Osteocyte (in vitro differentiated cells): ENCODE measurements at places on chromosomes 3 and 15. TPM values are rescaled to one million over a fixed set of nuclear protein-coding genes. Genes with fewer than 3 reads are reported as not detected.

The TM6SF1 gene
- 5.6 and 5.9 TPM in 2 replicates for total RNA-seq

The ROPN1 gene
- not detected in 2 replicates for total RNA-seq

DNA sequence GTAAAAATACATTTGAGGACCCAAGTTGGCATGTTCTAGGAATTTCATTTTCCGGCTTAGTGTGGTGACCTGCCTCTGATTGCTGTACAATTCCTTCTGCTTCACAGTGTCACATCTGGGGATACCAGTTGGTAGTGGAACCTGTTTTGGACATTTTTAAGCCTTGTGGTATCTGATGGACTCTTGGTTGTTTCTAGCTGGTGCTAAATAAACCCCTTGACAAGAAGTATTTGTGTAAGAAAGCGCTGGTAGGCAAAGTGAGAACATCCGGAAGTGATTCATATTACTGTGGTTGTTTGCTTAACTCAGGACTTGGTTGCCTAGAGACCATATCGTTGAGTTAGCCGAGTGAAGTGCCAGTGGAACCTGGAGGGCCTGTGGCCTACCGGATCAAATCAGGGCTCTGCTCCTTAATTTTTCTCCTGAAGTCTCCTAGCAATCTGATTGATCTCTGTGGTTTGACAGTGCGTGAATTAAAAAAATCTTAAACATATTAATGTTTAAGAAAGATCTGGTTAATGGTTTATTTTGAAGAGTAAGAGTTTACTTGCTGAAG lies 12.8 kb downstream of the IQGAP1 start:
- DNase-seq = peak; percentile 86

GRCh38 chr3:30263238-30263924 lies 343.0 kb upstream of the TGFBR2 start:
- DNase-seq = no peak

DNA sequence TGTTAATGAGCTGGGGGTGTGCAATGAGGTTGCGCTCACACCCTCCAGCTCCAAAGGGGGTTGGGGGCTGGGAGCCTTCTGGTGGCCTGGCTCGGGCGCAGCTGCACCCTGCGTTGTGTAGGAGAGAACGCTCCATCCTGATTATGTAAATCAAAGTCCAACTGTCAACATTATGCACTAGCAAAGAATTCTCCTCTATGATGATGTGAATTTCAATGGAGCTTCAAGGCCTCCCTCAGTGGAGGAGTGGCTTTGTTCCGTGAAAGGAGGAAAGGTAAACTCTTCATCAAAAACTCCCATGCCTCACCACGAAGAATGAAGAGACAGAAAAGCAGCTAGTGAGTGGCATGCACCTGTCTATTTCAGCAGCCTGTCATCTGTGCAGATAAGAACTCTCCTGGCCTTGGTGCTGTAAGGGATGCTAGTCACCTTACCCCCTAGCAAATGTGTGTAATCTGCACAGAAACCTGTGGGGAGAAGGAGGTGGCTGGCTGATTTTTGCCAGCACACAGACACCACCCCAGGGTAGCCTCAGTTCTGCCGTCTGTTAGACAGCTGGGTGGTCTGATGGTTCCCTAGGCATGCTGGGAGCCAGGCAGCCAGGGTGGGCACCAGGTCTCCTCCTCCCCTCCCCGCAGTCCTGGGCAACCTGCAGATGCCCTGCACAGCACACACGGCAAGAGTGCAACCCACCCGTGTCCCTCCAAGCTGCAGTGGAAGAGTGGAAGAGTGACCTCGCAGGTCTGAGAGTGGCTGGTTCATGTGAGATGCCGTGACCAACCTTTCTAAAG lies 47.0 kb upstream of the TRPM1 start:
- DNase-seq = no peak

DNA sequence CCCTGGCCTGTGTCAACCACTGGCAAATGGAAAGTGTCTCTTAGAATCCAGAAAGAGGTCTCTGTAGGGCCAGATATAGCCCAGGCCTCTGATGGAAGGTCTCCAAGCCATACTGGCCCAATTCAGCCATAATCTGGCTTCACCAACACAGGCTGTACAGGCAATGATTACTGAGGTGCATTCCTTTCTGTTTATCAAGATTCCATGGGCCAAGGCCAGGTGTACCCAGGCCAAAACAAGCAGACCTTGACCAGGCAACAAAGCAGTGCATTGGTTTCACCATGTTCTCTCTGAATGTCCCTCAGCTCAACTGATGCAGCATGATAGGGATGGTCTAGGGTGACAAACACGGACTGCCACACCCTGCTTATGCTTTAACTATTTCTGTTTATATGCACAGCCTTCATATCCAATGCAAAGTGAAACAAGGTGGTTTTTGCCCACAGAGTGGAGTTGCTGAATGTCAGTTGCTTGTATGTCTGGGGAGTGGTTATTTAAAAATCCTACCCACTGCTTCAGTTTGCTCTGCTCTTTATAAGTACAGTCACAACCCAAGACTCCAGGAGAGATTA lies 25.2 kb downstream of the CCNL1 start:
- DNase-seq = no peak

DNA sequence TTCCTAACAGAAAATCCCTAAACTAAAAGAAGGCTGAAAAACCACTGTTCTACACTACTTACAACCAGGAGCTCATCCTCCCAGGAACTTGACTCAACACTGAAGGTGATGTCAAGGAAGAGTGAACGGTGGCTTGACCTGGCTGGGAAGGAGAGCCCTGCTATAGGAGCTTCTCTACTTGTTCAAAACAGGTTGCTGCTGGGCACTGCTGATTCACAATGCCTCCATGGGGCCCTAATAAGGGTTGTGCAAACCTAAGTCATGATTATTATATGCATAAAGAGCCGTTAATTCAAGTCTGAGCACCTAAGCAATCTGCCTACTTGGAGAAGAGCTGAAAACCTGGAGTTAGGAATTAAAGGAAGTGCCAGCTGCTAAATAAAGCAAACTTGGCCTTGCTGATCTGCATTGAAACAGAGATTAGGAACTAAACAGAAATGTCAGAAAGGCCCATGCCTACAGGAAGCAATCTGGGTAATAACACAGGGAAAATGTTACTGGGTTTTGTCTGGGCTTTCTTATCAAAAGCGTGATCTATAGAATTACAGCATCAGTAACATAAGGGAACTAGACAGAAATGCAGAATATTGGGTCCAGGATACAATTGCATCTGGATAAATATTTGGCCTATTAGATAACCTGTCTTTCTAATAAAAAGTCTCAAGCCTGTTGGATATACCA lies 243.2 kb downstream of the NEK10 start:
- no peak for DNase-seq

DNA sequence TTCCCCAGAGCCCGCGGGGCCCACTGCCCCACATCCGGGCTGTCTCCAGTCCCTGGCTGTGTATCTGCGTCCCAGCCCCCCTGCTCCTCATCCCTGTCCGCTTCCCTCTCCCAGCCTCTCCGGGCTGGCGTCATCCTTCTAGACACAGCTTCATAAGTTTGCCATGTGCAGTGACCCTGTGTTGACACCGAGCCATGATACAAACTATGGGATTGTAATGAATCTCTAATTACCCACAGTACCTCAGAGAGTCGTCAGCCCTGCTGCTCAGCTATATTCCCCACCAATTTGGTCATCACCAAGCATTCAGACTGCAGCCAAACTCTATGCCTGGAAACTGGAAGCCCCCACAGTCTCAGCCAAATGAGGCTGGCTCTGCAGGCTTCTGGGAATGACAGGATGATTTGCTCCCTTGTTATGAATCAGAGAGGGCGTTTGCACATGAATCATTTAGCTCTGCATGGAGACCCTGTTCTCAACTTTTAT lies 466.1 kb upstream of the ATP11B start:
- no peak for DNase-seq

DNA sequence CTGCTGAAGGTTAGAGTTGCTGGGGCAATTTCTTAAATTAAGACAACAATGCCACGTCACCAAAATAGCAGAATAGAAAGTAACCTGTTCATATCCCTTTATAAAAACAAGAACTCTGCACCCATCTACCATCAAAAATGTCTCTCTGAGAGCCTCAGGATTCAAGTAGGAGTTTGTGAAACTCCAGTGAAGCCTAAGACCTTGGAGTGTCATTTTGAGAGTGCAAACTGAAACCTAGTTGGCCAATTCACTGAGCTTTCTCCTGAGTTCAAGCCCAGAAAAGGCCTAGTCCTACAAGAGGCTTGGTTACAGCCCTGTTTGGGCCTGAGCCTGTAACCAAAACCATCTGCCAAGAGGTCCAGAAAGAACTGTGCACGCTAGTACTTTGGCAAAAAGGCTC lies 335.1 kb downstream of the EFHB start:
- no peak for DNase-seq

DNA sequence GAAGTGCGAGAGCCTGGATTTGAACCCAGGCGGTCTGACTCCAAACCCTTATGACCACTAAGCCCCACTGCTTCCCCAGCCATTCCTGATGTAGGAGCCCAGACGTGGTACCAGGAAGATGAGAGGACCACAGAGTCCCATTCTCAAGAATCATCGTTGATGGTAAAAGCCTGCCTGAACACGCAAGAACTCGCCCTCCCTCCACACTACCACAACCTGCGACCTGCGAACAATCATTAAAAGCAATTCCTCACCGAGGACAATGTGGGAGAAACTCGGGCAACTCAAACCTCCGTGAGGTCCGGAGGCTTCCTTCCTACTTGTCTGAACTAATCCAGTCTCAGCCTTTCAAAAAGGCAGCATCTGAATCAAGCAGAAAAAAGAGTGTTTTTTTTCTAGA lies 10.3 kb downstream of the MAGI1 start:
- DNase-seq = no peak

DNA sequence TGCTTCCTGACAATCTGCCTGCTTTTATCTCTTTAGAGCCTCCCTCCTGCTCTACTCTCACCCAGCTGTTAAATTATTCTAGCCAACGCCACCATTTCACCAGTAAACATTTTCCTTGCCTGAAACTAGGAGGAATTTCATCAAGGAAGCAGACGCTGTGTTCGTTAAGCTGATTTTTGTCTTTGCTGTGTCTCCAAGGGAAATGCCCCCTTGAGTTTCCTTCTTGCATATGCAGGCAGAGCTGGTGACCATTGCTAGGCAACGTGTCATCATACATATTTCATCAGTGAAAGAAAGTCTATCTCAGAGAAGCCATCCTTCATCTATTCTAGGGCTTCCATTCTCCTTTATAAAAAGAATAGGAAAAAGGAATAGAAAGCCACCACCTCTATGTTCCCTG lies 87.0 kb upstream of the ST8SIA2 start:
- DNase-seq = no peak

DNA sequence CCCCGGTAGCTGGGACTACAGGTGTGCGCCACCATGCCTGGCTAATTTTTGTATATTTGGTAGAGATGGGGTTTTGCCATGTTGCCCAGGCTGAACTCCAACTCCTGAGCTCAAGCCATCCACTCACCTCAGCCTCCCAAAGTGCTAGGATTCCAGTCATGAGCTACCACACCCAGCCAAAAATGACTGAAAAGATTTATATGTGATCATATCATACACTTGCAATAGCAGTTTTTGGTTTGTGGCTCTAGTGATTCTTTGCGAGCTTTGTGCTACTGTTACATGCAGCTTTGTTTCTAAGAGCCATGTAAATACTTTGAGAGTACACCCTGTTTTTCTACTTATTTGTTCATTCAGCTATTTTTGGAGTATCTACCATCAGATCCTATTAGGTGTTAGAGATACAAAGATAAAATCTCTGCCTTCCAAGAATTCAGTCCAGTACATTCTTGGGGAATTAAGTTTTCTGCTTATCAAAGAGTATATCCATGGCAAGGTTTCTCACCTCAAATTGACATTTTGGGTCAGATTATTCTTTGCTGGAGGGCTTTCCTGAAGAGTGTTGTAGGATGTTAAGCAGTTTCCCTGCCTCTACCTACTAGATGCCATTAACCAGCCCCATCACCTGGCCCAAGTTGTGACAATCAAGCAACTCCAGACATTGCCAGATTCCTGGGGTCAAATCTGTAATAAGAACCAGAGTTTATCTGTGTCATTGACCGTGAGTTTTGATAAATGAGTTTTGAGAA lies 15.0 kb downstream of the SNAP23 start:
- no peak for DNase-seq

- DNase-seq = no peak
Measured at GRCh38 chr15:32034106-32034505, 3.8 kb downstream of the CHRNA7 start.

GRCh38 chr3:10502185-10502880 lies 3.1 kb downstream of the ATP2B2 start:
- DNase-seq = no peak

DNA sequence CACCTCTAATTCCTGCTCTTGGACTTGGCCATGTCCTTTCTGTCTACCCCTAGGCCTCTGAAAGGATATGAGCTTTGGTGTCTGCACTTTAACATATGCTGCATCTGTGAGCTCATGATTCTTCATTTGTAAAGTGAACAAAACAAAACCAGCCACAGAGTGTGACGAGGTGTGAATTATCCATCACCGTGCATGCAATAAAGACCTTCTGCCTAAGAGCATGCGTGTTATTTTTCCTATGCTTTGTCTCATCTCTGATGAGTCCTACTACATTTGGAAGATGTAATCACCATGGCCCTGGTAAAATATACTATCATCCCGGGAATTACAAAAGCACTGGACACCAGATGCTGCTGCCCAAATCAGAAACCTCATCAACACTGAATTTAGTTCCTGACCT lies 103.5 kb upstream of the KCNAB1 start:
- DNase-seq = no peak

GRCh38 chr15:41017066-41017735 lies 63.9 kb downstream of the CHAC1 start:
- no peak for DNase-seq

DNA sequence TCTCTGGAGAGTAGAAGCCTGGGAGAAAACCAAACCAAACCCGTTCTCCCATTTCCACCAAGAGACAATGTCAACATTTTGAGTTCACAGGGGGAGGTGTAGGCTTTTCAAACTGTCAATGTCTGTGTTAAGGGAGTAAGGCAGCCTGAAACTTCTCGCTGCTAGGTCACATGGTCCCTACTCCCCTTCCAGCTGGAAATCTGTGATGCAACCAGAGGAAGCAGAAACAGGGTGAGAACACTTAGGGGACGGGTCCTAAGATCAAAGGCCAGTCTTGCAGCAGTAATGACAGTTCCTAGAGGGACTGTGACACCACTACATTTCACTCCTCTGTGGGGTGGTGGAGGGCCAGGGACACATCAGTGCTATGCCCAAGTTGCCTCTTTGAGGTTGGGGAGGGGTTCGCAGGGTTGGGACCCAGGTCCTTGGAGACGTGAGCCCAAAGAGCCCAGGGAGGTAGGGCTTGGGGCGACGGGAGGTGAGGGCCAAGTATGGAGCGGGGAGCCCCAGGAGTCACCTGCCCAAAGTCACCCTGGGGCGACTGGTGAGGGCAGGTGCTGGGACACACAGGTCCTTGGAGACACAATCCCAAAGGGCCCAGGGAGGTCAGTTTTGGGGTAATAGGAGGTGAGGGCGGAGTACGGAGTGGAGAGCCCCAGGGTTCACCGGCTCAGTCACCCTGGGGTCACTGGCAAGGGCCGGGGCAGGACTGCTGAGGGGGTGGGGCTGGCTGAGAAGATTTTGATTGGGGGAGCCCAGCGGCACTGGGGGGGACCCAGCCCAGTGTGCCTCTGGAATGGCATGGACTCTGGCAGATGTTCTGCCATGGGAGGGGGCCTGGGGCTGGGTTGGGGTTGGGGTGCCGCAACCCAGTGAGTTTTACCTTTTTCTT lies 582 bp downstream of the GOLGA6L2 start:
- no peak for DNase-seq

- no peak for DNase-seq
Measured at GRCh38 chr3:64612082-64612860, 75.5 kb downstream of the ADAMTS9 start.

GRCh38 chr3:163766112-163766511 lies 1312.2 kb downstream of the SI start:
- no peak for DNase-seq

GRCh38 chr15:58302832-58303231 lies 129.0 kb upstream of the LIPC start:
- no peak for DNase-seq
